ENCODE measurements at places on chromosomes 12 and 14. TPM values are rescaled to one million over a fixed set of nuclear protein-coding genes. Genes with fewer than 3 reads are reported as not detected.

GRCh38 chr14:95668235-95668772 is 17.9 kb upstream of the TCL1B start:
- H3K4me3 ChIP-seq, result no peak overlapping the region
- no peaks in the 10 kb centered on the region for H3K36me3 ChIP-seq
- H3K27me3 ChIP-seq, result no peaks in the 10 kb centered on the region
- DNase-seq, result no peak

DNA sequence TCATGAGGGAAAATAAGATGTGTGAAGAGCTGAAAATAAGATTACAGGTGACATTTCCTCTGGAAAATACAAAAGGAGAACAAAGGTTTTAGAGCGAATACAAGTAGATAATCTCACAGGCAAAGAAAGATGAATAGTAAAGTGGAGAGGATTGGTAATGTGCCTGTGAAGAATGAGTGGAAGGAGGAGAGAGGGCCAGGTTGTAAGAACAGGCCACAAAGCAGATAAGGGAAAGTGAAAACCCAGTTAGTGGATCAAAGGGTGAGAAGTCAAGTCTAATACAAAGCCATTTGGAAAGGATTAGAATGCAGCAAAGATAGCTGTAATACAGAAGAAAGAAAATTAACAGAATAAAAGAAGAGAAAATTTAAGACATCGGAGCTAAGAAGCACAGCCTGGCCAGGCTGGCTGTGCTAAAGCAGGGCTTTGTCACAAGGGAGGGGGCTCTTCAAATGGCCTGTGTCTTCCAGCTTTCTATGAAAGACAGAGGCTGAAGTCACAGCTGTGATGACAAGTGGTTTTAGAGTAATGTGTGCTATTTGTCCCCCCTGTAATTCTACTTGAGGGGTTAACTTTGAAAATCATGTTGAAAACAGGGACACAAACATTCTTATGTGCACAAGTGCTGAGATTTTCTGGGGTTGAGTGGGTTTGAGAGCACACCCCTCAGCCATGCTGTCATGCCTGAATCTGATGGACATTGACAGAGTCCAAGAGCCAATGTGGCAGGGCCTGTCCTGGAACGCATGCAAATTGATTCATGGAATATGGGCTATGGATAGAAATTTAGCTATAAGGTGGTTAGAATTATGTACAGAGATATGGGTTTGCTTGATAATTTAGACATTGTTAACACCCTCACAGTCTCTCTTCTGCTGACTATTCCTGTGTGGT is 344.5 kb upstream of the NAV3 start:
- no peaks in the 10 kb centered on the region for H3K27me3 ChIP-seq
- no peak overlapping the region for H3K27ac ChIP-seq
- no peak for DNase-seq
- no peak overlapping the region for H3K4me3 ChIP-seq

DNA sequence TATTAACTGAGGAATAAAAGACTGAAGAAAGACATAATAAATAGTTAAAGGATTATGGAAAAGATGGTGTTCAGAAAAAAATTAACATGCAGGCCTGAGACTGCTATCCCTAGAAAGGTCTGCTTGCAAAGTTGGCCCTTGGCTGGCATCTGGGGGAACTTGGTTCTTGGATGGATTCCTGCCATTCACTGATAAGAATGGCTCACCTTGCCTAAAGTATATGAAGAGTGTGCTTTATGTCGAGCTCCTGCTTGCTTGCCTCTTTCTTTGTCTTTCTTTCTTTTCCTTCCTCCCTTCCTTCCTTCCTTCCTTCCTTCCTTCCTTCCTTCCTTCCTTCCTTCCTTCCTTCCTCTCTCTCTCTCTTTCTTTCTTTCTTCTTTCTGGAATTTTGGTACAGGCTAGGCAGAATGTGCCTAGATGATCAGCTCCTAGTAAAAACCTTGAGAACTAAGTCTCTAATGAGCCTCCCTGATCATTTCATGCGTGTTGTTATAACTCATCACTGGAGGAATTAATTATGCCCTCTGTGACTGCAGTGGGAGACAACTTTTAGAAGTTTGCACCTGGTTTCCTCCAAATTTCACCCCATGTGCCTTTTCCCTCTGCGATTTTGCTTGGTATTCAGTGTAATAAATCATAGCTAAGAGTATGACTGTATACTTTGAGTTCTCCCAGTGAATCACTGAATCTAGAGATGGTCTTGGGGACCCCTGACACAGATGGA is 44.7 kb downstream of the IFT81 start:
- no peak overlapping the region for H3K27ac ChIP-seq
- peaks cover 8% of the 10 kb centered on the region for H3K36me3 ChIP-seq
- DNase-seq, result no peak
- no peaks in the 10 kb centered on the region for H3K4me1 ChIP-seq
- H3K4me3 ChIP-seq, result no peak overlapping the region

DNA sequence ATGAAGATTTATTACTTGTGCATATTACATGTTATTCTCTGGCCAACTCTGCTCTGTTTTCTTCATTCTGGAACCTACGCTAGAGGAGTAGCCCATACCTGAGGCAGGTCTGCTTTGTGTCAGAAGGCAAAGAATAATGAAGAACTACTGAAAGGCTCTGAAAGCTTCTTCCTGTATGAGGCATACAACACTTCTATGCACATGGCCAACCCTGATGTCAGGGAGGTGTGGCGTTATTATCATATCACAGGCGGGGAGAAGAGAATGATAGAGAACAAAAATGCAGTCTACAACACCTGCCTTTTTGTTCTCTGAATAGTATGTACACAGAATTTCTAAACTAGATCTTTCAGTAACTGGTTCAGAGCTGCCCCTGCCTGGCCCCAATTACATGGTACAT is 32.5 kb upstream of the CRY1 start:
- no peaks in the 10 kb centered on the region for H3K36me3 ChIP-seq
- no peak for DNase-seq

- H3K4me3 ChIP-seq, result no peak overlapping the region
- H3K27me3 ChIP-seq, result no peaks in the 10 kb centered on the region
- DNase-seq, result no peak
- no peaks in the 10 kb centered on the region for H3K36me3 ChIP-seq
Observed at GRCh38 chr12:63894132-63894531, 49.6 kb downstream of the SRGAP1 start.

- no peak for DNase-seq
- H3K4me1 ChIP-seq, result no peaks in the 10 kb centered on the region
- no peak overlapping the region for H3K4me3 ChIP-seq
- no peaks in the 10 kb centered on the region for H3K36me3 ChIP-seq
- H3K27ac ChIP-seq, result no peak overlapping the region
Observed at GRCh38 chr12:66210840-66211239, 21.8 kb downstream of the IRAK3 start.

DNA sequence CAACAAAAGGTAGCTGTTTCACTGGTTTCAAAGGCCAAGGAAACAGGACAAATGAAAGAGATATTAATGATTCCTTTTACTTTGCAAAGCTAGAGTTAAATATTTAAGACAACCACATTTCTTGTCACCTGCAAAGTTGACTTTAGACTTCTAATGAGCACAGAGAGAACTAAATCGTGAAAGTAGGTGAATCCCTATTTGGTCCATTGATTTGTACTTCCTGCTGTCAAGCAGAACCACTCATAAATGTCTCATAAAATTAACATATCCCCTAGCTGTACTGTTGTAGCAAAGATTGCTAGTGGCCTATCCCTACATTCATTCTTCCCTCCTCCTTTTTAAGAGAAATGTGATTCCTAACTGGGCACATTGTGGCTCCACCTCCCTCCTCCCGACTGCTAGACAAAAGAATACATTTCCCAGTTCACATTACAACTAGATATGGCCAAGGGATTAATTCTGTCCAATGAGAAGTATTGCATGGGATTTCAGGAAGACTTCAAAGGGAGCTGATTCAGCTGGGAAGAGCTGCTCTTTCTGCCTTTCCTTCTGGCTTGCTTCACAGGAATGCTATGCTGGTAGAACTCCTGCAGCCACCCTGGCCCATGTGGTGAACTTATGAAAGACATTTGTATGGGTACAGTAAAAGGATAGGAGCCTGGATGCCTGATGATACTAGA is 227.5 kb upstream of the ABCD2 start:
- peak; percentile 36 for DNase-seq
- no peak overlapping the region for H3K4me3 ChIP-seq
- no peaks in the 10 kb centered on the region for H3K36me3 ChIP-seq
- no peaks in the 10 kb centered on the region for H3K4me1 ChIP-seq
- no peak overlapping the region for H3K27ac ChIP-seq

GRCh38 chr14:72651714-72652113 is 242.2 kb downstream of the DPF3 start:
- peaks cover 46% of the 10 kb centered on the region for H3K4me1 ChIP-seq
- DNase-seq, result no peak
- no peaks in the 10 kb centered on the region for H3K36me3 ChIP-seq
- H3K27me3 ChIP-seq, result no peaks in the 10 kb centered on the region
- H3K4me3 ChIP-seq, result no peak overlapping the region

DNA sequence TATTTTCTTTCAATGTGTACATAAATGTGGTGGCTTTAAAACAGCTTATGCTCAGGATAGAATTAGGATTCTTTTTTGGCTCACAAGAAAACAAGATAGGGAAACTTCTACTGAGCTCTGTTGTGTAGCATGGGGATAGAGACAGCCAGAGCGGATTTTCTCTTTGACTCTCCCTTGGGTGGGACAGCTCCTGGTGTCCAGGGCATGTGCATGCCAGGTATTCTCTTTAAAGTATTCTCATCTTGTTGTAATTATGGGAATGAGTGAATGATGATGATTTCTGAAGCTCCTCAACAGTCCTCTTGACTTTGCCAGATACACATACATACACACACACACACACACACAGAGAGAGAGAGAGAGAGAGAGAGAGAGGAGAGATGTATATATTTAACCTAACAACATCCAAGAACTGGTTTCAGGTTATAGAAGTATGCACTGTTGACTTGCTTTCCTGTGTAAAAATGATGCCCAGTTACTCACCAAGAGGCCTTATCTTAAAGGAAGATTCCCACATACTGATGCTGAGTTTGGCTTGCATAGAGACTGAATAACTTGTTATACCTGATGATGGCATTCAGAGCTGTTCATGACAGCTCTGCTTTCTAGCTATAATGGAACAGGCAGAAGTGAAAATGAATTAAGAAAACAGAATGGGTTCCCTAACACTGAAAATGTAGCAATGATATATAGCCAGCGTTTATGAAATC is 387.5 kb downstream of the EGLN3 start:
- no peak overlapping the region for H3K4me3 ChIP-seq
- H3K4me1 ChIP-seq, result peaks cover 40% of the 10 kb centered on the region
- no peak overlapping the region for H3K27ac ChIP-seq

DNA sequence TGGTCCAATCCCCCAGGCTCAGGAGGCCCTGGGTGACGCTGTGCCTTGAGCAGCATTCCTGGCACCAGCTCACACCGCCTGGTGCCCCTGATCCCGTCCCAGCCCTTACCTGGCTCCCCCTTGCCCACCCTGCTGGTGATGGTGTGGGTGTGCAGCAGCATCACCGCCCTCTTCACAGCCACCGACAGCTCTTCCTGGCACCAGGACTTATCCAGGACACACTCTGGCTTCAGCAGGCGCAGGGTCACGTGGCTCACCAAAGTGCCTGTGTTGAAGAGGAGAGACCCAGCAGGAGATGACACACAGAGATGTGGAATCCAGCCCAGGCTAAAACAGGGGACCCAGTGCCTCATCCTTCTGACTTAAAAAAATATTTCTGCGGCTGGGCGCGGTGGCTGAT is 36.2 kb downstream of the GCN1 start:
- no peaks in the 10 kb centered on the region for H3K27me3 ChIP-seq
- no peak overlapping the region for H3K4me3 ChIP-seq
- no peak for DNase-seq
- no peaks in the 10 kb centered on the region for H3K4me1 ChIP-seq
- H3K27ac ChIP-seq, result no peak overlapping the region

Gene C12orf54
- 1.2 TPM for total RNA-seq

Gene MYL6B
- 118 TPM for total RNA-seq

Gene FAM181A
- not detected for total RNA-seq

Gene GPD1
- total RNA-seq, result 0.59 TPM

Gene CLEC1A
- total RNA-seq, result not detected

Gene CRADD
- total RNA-seq, result 8.8 TPM

Measured in astrocyte (in vitro differentiated cells and primary cell).